ENCODE measurements at places on chromosomes 3 and 15.

DNA sequence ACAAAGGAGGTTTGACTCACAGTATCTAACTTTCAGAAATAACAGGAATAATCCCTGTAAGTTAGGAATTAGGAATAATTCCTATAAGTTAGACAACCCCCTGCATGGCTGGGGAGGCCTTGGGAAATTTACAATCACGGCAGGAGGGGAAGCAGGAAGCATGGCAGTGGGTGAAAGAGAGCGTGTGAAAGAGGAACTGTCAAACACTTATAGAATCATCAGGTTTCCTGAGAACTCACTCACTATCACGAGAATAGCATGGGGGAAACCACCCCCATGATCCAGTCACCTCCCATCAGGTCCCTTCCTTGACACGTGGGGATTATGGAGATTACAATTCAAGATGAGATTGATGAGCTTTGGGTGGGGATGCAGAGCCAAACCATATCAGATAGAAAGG lies 385.5 kb downstream of the IL20RB start:
- DNase-seq = no peak

GRCh38 chr3:58667229-58667628 lies 655 bp upstream of the FAM3D start:
- DNase-seq = no peak

DNA sequence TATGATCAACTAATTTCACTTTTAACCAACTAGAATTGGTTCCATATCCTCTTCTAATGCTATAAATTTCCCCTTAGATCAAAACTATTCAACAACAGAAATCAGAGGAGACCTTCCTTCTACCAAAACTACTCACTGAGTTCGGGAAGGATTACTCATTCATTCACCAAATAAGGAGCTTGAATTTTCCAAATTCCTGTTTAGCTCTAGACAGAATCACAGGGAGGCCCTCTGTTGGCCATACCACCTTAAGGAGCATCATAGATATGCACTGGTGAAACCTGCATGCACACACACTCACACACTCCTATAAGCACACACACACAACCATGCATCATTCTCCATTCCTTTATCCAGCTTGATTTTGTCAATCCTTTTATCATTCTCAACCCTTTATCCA lies 49.0 kb downstream of the SUCLG2 start:
- no peak for DNase-seq

DNA sequence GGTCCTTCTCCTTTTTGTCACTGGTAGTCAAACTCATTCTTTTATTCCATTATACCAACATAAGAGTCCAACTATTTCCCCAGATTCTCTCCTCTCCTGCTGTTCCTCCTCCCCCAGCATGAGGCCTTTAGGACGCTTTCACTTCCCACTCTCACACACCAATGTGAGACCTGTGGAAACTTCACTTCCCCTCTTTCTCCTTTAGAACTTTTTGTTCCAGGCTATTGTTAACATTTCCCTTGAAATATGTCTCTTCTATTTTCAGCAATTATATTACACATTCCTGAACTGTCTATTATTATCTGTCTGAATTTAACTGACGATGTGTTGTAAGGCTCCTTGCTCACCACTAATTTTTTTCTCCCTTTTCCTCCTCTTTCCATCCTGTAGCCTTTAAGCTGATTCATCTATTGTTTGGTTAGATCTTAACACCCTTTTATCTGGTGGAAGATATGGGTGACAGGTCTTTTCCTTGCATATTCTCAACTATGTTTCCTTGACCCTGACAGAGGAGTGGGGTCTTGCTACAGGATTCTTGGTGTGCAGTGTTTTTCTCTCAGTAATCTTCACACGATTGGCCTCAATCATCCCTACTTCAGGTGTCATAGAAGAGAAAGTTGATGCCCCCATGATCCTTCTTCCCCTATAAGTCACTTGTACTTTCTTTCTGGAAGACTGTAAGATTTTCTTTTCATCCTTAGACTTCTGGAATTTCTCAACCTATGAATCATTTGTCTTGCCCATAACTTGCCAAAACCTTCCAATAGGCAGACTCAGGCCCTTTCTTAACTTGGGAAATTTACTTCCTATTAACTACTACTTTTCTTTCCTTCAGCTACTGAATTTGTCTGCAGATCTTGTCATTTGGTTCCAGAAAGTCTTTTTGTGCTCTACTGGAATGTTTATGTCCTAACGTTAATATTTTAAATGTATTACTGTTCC lies 5.9 kb downstream of the CYP19A1 start:
- no peak for DNase-seq

DNA sequence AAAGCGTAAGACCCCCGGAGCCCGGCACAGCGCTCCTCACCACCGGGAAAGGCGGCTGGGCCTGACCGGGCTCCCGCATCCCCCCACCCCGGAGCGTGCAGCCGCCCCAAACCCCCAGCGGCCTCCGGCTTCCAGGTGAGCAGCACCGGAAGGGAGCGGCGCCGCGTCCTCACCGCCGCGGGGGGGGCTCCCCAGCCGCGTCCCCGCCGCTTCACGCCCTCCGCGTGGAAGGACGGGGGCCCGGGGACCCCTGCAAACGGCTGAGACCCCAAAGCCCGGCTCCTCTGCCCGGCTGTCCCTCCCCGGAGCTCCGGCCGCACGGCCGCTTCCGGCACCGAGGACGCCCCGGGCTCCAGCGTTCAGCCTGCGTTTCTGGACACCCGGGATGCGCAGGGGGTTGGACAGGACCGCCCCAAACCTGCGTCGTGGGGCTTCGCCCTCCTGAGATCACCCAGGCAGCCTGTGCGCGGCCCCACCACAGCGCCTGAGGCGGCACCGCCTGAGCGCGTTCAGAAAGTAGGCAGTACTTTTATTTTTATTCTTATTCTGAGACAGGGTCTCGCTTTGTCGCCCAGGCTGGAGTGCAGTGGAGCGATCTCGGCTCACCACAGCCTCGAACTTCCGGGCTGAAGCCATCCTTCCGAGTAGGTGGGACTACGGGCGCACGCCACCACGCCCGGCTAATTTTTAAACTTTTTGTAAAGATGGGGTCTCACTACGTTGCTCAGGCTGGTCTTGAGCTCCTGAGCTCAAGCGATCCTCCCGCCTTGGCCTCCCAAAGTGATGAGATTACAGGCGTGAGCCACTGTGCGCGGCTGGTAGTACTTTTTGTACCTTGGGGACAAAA lies 51.6 kb upstream of the BLM start:
- no peak for DNase-seq

DNA sequence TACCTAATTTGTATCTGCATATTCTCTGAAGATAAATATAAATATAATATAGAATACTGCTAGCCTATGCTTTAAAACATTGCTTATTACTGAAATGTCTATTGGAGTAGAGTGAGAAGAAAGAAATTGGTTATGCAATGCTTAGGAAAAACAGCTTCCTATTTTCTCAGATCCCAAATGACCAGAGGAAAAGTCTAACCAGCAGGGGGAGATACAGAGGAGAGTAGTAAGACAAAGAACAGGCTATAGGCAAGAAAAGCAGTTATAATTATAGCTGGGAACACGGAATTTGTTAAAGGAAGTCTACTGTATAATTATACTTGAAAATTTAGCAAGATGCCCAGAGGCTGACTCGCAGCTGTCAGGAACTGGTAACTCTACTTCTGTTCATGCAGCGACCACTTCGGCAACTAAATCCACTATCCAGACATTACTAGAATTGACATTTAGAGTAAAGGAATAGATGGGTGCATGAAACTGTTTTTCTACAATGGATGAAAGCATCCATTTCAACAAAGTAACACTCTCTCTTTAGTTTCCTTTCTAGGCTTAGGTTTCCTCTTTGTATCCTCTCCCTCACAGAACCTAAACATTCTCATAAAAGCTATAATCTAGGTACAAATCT lies 97.2 kb downstream of the TBC1D5 start:
- peak; percentile 23 for DNase-seq

- no peak for DNase-seq
Measured at GRCh38 chr3:50444213-50444612, 59.2 kb downstream of the CACNA2D2 start.

DNA sequence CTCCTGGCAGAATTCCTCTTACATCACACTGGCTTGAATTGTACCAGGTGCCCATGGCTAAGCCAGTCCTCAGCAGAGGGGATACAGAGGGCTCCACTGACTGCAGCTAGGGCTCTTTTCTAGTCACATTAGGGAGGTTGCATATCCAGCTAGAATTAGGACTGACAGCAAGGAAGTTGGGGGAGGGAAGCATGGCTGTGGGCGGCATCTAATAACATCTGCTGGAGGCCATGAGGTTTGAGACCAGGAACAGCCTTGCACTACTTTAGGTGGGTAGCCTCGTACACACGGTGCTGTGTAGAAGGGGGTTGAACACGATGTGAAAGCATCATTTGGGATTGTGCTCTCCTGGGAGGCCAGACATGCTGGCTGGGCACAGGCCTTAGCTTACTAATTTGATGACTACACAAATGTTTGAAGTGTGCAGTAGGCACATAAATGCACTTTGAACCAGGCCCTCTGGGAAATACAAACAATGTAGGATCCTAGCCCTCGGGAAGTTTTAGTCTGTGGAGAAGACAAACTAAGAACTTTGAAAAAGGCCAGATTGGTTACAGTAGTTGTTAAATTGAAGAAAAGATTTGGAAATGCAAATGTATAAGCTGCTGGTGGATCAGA lies 30.2 kb downstream of the CHCHD6 start:
- no peak for DNase-seq

Measured in NCI-H1436 treated with DMSO at 0.1 percent for 48 hours (cell line).